Heart right ventricle (tissue), 16 donors: ENCODE measurements at places on chromosomes 1 and 21. TPM values are rescaled to one million over a fixed set of nuclear protein-coding genes. Genes with fewer than 3 reads are reported as not detected.
A peak's percentile ranks its signal among the peaks of the same experiment; 100 is the strongest.

LCE1D gene
- not detected for total RNA-seq

SLFNL1 gene
- 0.13 TPM for total RNA-seq

KAZN gene
- total RNA-seq, result 1.1 TPM

SMG5 gene
- total RNA-seq, result 79.8 TPM

RORC gene
- total RNA-seq, result 11.8 TPM

FAM89A gene
- total RNA-seq, result 4.8 TPM

FCN3 gene
- total RNA-seq, result 23.0 TPM

TRIM62 gene
- total RNA-seq, result 2.0 TPM

C21orf58 gene
- 1.7 TPM for total RNA-seq

SELL gene
- 2.6 TPM for total RNA-seq

TLCD4 gene
- 86.8 TPM for total RNA-seq

RSPO1 gene
- not detected for total RNA-seq

TAF1A gene
- total RNA-seq, result 1.6 TPM

ITLN1 gene
- total RNA-seq, result not detected

AKNAD1 gene
- not detected for total RNA-seq

MTARC1 gene
- total RNA-seq, result 11.9 TPM

DMBX1 gene
- total RNA-seq, result not detected

TFF2 gene
- not detected for total RNA-seq

GSTM5 gene
- 1.7 TPM for total RNA-seq

GBP5 gene
- total RNA-seq, result 1.0 TPM

DNA sequence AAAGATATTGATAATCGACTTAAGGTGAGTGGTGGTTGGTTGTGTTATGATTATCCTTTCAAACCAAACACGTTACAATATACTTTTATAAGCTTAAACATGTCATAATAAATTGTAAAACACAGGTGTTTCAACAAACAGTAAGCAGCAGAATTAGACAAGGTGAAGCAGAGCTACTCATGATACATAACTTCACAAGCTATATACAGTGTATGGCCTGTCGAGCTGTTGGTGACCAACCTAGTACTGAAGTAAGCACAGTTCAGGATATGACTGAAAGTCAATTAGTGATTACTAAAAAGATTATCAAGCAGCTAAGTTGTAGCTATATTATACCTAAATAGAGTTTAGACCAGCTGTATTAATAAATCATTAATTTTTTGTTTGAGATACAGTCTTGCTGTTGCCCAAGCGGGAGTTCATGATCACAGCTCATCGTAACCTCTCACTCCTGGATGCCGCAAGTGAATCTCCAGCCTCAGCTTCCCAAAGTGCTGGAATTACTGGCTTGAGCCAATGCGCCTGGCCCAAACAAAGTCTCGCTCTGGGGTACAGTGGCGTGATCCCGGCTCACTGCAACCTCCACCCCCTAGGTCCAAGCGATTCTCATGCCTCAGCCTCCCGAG, 148.1 kb downstream of the EIF4G3 start:
- DNase-seq, result no peak

GRCh38 chr1:200154069-200154767, 126.7 kb downstream of the NR5A2 start:
- DNase-seq, result no peak

- no peak for DNase-seq
Measured at GRCh38 chr1:99745684-99746083, 20.8 kb downstream of the FRRS1 start.

DNA sequence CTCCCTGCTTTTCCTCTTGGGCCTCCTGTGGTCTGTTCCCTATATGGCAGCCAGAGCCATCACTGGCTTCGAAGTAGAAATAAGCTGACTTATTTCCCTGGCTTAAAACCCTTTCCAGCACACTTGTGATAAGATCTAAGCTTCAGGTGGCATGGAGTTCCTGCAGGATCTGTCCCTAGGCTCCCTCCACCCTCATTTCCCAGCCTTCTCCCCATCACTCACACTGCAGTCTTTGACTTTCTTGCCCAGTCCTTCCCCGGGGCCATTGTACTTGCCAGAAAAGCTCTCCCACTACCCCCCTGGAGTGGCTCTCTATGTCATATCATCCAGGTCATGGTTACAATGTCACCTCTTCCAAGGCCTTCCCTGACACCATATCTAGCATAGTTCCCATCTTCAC, 55.8 kb downstream of the KCNJ6 start:
- DNase-seq, result no peak

DNA sequence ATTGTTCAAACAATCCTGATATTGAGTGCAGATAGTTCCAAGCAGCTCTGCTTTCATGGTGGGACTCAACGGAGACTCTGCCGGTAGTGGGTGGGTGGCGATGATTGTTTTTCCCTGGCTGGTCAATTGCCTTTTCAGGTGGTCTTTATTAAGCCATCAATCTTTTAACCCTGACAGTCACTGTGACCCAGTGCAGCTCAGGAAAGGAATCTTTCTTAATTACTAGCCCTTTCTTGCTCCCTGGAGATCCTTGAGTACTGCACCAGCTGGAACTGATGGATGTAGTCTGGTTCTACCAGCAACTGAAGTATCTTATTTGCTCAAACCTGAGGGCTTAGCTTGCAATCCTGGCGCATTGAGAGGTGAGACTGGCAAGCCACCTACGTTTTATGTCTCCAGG, 196.4 kb downstream of the PLPP3 start:
- DNase-seq, result no peak

DNA sequence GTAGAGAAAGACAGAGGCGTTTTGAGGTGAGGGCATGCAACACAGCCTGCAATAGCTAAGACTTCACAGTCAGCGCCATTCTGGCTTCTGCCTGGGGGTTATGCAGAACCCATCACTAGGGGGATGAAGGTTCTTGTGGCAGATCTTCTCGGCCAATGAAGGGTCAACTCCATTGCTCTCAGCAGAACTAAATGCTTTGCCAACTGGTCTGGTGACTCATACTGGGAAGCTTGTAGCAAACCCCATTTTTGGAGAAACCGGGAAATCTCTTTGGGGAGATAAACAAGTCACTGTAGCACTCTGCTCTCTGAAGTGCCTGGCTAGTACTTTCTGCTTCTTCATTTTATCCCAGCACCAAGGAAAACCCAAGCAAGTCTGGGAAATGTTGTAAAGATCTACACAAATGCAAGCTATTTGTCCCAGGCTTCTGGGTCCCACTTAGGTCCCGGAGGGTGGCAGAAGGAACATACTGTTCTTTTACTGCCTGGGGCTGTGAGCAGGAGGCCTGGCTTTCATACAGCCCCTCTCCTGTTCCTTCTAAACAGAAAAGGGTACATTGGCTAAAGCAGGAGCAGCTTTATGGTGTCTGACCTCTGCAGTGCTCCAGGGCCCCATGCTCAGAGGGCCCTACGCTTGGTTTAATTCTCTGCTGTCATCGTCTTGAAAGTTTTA, 28.8 kb downstream of the SHISA4 start:
- no peak for DNase-seq

- no peak for DNase-seq
Measured at GRCh38 chr1:158391099-158391498, 8.2 kb downstream of the OR10T2 start.

DNA sequence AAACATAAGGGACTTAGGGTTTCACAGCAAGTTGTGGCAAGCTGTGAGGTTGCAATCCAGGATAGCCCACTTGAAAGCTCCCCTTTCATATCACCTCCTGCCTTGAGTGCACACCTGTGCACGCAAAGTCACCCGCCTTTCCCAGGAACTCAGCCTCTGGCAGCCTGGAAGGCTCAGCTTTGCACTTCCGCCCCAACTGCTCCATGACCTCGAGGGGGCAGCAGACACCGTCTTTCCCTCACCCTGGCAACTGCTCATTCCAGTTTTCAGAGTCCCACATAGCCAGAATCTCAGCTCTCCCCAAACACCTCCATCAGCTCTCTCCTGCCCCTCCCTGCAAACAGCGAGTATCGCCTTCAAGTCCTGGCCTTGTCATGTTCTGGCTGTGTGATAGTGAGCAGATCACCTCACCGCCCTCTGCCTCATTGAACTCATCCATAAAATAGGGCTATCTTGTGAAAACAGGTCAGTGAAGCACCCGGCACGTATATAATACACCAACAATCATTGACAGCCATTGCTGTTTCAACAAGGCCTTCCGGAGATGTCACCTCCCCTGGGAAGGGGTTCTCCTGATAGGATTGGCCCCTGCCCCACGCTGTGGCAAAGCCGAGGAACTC, 32.2 kb upstream of the EPB41 start:
- DNase-seq, result peak; percentile 83

- DNase-seq, result no peak
Measured at GRCh38 chr1:171345536-171345935, 31.6 kb downstream of the FMO4 start.

- no peak for DNase-seq
Measured at GRCh38 chr21:29017639-29018237, 1.4 kb downstream of the RWDD2B start.

DNA sequence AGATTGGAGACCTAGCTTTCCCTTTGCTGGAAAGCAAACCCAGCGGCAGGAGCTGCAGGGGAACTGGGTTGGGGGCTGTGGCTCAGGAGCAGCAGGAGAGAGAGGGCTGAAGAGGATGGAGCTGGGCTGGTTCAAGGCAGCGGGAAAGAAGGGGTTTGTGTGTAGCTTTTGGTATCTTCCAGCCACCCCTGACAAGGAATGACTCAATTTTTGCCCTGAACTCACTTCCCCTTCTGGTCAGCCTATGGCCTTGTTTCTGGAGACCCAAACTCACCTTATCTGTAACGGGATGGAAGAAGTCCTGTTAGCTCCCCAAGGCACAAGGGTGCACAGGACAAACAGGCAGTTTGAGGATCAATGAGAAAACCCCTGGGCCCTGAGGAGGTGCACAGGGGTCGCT, 13.1 kb downstream of the C1orf115 start:
- DNase-seq, result no peak

GRCh38 chr1:100767176-100767890, 47.8 kb downstream of the VCAM1 start:
- DNase-seq, result no peak

DNA sequence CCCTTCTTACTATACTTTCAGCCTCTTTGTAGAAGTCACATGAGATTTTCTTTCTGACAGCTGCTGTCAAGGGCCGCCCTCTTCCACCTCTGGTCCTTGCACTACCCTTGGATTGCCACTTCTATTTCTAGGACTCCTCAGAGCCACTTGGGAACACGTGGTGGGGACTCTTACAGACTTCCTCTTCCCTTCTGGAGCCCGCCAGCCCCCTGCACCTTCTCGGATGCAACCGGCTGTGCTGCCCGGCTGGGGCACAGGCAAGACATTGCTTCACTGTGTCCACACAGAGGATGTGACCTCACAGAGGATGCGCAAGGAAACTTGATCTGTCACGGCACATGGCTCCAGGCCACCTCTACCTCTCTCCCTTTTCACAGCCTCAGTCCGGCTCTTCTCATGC, 2.4 kb upstream of the IKBKE start:
- no peak for DNase-seq

DNA sequence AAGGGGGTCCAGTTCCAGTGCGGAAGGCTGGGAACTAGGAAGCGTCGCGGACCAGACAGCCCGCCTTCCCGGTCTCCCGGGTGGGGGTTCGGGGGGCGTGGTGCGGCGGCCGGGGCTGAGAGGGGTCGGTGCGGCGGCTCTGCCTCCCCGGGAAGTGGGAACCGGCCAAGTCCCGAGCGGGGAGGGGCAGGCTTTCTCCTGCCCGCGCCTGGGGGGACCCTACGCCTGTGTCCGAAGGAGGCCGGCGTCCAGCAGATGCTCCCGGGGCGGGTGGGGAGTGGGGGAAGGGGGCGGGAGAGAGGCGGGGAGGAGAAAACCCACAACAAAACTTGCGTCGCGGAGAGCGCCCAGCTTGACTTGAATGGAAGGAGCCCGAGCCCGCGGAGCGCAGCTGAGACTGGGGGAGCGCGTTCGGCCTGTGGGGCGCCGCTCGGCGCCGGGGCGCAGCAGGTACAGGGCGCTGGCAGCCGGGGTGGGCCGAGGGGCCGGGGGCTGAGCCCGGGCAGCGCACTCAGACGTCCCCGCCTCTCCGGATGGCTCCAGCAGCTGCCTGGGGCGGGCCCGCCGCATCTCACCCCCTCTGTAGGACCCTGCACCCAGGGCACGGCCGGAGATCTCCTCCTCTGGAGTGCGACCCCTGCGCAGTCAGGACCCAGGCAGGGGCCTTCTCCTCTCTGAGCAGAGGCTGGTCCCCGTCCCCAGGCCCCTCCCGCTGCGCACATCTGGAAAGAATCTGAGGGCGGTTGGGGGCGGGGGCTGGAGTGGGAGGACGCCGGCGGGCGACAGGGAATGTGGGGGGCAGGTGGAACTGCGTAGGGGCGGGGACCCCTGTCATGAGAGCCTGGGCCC, at the start of gene PODN:
PODN (plus strand) TSS at position 355 of the 849 bp plus-strand sequence. CDS start 7,643 bp downstream, outside the sequence.
- no peak for DNase-seq

- DNase-seq, result peak; percentile 59
Measured at GRCh38 chr1:27374362-27375086, at the start of gene FCN3. Gene FCN3, minus strand, starts transcription at chr1:27374824. Its CDS starts 6 bp downstream, at chr1:27374818.

- no peak for DNase-seq
Measured at GRCh38 chr1:220290140-220290761, 18.0 kb upstream of the RAB3GAP2 start.

- peak; percentile 27 for DNase-seq
Measured at GRCh38 chr1:110872745-110873720, at the start of gene CD53. Gene CD53, plus strand, starts transcription at chr1:110873148. Its CDS starts 18,261 bp downstream, at chr1:110891409.

- no peak for DNase-seq
Measured at GRCh38 chr1:183842795-183843144, 37.9 kb downstream of the RGL1 start.

DNA sequence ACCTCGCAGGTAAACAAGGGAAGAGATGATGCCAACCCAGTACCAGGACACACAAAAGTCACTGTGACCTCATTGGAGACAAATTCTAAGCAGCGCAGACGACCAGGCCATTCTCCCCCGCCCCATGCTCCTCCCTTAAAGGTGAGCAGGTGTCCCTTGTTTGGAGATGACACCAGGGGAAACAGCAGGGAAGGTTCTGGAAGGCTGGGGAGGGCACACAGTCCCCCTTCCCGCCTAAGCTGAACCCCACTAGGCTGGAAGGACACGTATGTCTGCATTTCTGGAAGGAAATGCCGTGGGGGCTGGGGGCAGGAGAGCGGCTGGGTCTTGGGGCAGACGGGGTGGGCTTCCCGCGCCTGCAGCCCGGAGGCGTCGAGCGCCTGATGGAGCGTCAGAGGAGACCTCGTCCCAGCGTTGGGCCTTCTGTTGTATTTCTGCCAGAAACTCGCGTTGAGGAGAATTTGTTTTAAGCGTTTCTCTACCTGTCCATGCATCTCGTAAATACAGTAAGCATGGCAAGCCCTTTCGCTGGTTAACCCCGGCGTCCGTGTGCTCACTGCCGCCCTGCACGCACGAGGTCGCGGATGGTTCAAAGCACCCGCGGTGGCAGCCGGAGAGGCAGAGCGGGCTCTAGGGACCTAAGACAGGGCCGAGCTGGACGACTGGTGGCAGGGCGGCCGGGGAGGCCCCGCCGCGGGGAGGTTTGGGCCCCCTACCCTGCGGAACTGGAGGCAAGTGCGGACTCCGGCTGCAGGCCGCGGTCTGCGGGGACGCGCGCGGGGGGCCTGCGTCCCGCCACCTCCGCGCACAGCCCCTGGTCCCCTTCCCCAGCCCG, 1.2 kb upstream of the LHX4 start:
- DNase-seq, result no peak

DNA sequence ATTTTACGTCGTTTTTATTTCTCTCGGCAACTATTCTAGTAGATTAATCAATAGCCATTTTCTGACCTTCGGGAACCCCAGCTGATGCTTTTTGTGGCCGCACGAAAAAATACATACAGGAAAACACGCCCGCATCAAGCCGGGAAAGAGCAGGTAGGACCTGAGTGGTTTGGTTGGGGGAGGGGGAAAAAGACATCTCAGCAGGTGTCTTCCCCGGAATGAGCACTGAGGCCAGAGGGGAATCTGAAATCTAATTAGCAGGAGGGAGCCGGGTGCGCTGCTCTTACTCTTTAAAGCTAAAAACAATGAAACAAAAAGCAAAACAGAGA, 618 bp upstream of the FOXD3 start:
- no peak for DNase-seq

- DNase-seq, result no peak
Measured at GRCh38 chr1:36380143-36380619, 5.5 kb downstream of the STK40 start.
